ENCODE measurements at places on chromosomes 5 and 9. TPM values are rescaled to one million over a fixed set of nuclear protein-coding genes. Genes with fewer than 3 reads are reported as not detected.

Gene ADGRD2
- not detected for total RNA-seq

GRCh38 chr9:121557581-121558447, 58.2 kb upstream of the GGTA1 start:
- H3K4me1 ChIP-seq: peaks cover 14% of the 10 kb centered on the region
- no peaks in the 10 kb centered on the region for H3K27me3 ChIP-seq
- H3K4me3 ChIP-seq: peak overlapping the region; percentile 39
- DNase-seq: no peak

Gene CEL
- total RNA-seq: 6.9 TPM

GRCh38 chr5:101942321-101942882, 353.7 kb downstream of the SLCO4C1 start:
- H3K27me3 ChIP-seq: no peaks in the 10 kb centered on the region
- no peak overlapping the region for H3K27ac ChIP-seq
- H3K4me1 ChIP-seq: no peaks in the 10 kb centered on the region
- DNase-seq: peak; percentile 27

DNA sequence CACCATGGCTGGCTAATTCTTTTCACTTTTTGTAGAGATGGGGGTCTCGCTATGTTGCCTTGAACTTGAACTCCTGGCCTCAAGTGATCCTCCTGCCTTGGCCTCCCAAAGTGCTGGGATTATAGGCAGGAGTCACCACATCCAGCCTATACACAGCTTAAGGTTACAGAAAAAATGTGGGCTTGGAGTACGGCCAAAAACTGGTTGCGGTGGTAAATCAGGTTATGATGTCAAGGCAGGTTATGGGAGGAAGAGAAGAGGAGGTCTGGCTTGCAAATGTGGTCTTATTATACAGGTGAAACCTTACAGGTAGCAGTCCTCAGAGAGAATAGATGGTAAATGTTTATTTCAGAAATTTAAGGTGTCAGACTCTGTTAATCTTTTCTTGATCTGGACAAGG, 30.7 kb upstream of the SYK start:
- H3K36me3 ChIP-seq: no peaks in the 10 kb centered on the region
- H3K27me3 ChIP-seq: 0 out of 2 replicates have a peak, but pooled peaks cover 3% of the 10 kb centered on the region
- no peak overlapping the region for H3K27ac ChIP-seq
- no peak overlapping the region for H3K4me3 ChIP-seq
- no peak for DNase-seq

GRCh38 chr5:174239718-174240117, 194.2 kb downstream of the NSG2 start:
- no peaks in the 10 kb centered on the region for H3K36me3 ChIP-seq
- no peak overlapping the region for H3K4me3 ChIP-seq
- H3K4me1 ChIP-seq: no peaks in the 10 kb centered on the region
- no peak for DNase-seq
- no peak overlapping the region for H3K27ac ChIP-seq
- H3K27me3 ChIP-seq: no peaks in the 10 kb centered on the region

DNA sequence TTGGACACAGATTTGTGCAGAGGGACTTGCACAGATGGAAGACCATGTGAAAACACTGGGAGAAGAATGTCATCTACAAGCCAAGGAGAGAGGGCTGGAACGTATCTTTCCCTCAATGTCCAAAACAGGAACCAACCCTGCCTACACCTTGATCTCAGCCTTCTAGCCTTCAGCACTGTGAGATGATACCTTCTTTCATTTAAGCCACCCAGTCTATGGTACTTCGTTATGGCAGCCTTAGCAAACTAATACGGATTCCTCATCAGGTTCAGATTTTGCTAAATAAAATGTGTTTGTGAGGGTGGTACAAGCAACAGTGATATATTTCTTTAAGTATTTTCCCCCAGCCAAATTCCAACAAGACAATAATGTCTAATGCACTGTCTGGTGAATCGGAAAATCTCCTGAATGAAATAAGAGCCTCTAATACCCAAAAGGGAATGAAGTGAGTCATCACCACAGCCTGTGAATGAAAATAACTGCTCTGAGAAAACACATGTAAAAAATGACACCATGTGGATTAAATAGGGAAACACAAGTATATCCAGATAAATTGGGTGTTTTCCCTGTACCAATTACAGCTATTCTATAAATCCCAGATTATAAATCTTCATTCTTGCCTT, 182.8 kb upstream of the TARS1 start:
- H3K4me1 ChIP-seq: peaks cover 4% of the 10 kb centered on the region
- peak; percentile 3 for DNase-seq
- no peak overlapping the region for H3K27ac ChIP-seq
- no peaks in the 10 kb centered on the region for H3K36me3 ChIP-seq
- H3K4me3 ChIP-seq: no peak overlapping the region

- peaks cover 8% of the 10 kb centered on the region for H3K4me1 ChIP-seq
- no peak overlapping the region for H3K4me3 ChIP-seq
- no peak overlapping the region for H3K27ac ChIP-seq
- H3K36me3 ChIP-seq: peaks cover 4% of the 10 kb centered on the region
- no peak for DNase-seq
Measured at GRCh38 chr9:131621551-131622358, 76.4 kb downstream of the PRRT1B start.

DNA sequence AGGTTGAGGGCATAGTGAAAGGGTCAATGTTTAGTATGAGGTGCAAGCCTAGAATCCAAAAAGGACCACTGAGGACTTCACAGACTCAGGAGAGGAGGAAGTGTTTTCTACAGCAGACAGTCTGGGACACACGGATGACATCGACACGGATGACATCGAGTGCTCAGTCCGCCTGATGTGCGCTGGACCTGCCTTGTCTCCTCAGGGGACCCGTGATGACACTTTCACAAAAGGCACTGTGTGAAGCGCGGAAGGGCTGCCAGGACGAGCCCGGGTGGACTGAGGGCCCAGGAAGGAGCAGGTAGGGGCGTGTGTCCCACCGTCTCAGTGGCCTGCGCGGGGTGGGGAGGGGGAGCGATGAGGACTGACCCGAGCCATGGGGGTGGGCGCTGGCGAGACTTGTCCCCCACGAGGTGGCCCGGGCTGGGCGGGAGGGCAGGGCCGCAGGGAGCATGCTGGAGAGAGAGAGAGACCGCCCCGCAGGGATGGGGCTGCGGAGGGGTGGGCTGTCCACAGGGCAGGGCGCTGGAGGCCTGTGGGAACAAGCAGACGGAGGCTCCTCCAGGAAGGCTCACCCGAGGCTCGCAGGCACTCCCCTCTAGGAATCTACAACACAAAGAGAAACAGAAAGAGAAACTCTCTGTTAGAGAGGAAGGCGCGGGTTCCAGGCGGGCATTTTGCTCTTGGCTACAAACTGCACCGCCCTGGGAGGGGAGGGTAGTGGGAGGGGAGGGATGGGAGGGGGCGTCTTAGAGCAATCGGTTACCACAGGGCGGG, 54.9 kb downstream of the USP20 start:
- no peaks in the 10 kb centered on the region for H3K36me3 ChIP-seq
- peaks cover 10% of the 10 kb centered on the region for H3K4me1 ChIP-seq
- no peak overlapping the region for H3K27ac ChIP-seq
- no peak for DNase-seq
- H3K4me3 ChIP-seq: no peak overlapping the region
- no peaks in the 10 kb centered on the region for H3K27me3 ChIP-seq

DNA sequence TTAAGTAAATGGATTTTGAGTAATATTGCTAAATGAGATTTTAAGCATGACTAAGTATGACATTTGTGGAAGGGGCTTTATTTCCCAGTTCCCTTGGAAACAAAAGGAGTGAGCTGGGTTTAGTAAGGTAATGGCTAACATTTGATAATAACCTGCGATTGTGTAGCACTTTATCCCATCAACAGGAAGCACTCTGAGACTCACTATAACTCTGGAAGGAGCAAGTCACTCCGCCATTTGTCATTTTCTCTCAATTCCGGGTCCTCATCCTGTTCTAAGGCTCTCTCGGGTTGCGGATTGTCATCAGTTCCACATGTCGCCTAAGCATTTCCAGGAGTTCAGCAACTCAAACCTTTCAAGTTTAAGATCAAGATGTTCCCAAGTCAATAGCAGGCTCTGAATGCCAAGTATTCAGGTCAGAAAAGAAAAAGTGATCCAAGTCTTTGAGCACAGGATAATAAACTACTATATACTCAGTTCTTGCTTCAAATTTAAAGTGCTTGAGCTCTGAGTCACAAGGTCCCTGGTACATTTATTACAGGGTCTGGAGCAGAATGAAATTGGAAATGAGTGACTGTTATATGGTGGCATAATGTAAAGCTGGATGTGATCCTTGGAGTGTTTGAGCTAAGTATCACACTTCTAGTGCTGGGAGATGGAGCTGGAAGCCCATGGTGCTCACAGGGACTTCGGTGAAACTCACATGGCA, 39.3 kb downstream of the CAPSL start:
- H3K27me3 ChIP-seq: peaks cover 19% of the 10 kb centered on the region
- no peaks in the 10 kb centered on the region for H3K36me3 ChIP-seq
- H3K4me1 ChIP-seq: no peaks in the 10 kb centered on the region
- H3K4me3 ChIP-seq: no peak overlapping the region

GRCh38 chr5:53386341-53386740, 94.1 kb upstream of the FST start:
- no peaks in the 10 kb centered on the region for H3K4me1 ChIP-seq
- no peaks in the 10 kb centered on the region for H3K27me3 ChIP-seq
- no peaks in the 10 kb centered on the region for H3K36me3 ChIP-seq
- no peak overlapping the region for H3K27ac ChIP-seq
- DNase-seq: no peak

DNA sequence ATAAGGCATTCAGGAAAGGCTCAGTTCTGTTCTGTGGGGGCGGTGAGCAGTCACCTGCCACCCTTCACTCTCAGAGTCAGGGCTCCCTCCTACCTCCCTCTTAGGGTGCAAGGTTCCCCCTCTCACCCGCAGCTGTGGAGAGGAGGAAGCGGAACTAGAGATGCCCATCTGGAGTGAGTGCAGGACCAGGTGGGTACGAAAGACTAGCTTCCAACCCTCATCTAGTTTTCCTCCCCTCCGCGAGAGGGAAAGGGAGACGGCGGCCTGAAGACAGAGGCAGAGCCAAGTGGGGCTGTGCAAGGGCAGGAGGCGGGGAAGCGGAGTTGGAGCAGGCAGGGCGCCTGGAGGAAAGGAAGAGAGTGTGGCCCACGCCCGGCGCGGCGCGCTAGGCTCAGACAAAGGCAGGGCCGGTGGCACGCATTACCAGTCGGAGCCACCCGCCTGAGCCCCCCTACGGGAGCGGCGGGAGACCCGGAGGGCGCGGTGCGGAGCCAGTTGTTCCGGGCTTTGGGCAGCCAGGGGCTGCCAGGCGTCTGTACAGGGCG, 7.3 kb downstream of the PRR7 start:
- H3K4me1 ChIP-seq: peaks cover 18% of the 10 kb centered on the region
- peak overlapping the region; percentile 40 for H3K4me3 ChIP-seq
- peak overlapping the region; percentile 96 for H3K27ac ChIP-seq
- peaks cover 11% of the 10 kb centered on the region for H3K36me3 ChIP-seq
- no peak for DNase-seq
